ENCODE measurements at places on chromosomes 7 and 10.

GRCh38 chr10:8416192-8416701, 361.8 kb downstream of the GATA3 start:
- peak; percentile 39 for DNase-seq

DNA sequence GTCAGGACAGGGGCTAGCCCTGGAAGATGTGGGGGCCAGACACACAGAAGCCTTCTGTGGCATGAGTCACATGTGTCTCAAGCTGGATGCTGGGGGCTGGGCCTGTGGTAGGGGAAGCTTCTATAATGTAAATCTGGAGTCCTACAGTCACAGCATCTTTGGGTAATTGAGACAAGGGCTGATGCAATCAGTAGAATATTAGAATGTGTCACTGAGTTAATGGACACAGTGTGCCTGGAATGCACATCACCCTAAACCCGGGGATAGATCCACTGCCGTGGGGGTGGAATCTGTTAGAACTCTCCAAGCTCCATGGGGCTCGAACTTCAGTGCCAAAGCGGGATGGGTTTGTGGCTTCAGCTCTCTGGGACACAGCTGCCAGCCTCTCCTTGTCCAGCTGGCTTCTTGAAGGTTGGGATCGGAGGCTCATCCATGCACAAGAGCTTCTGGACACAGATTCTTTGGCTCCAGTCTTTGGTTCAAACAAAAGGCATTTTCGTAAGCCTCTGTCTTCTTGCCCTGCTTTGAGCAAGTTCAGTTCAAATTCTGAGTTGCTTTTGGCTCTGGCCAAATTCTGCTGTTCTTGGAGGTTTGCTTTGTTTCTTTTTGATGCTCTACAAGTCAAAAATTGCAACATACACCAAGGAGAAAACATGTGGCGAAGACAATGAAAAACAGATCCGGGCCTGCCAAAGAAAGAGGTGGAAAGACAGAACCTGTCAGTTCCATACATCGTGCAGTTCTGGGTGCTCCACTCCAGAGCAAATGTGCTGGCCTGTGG, 194.8 kb upstream of the ZNF32 start:
- no peak for DNase-seq

DNA sequence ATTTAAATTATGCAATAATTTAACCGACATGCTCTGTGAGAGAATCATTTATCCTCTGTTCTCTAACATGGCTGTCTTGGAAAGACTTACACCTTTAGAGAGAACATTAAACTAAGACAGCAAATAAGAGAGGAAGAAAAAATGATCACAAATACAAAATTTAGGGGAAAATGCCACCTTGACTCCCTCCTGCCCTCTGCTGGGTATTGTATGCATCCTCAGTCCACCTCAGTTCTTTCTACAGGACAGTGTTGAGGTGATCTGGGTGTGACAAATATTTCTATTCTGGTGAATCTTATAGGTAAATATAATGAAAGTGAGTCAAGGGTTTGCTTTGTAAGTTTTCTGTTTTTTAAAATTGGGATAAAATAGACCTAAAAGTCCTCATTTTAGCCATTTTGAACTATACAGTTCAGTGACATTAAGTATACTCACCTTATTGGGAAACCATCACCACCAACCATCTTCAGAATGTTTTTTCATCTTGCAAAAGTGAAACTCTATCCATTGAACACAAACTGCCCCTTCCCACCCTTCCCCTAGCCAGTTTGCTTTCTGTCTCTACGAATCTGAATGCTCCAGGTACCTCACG, 61.5 kb upstream of the ELMO1 start:
- no peak for DNase-seq

- no peak for DNase-seq
Observed at GRCh38 chr7:91416155-91416865, 152.1 kb downstream of the FZD1 start.

- no peak for DNase-seq
Observed at GRCh38 chr10:58174831-58175230, 92.9 kb downstream of the IPMK start.

DNA sequence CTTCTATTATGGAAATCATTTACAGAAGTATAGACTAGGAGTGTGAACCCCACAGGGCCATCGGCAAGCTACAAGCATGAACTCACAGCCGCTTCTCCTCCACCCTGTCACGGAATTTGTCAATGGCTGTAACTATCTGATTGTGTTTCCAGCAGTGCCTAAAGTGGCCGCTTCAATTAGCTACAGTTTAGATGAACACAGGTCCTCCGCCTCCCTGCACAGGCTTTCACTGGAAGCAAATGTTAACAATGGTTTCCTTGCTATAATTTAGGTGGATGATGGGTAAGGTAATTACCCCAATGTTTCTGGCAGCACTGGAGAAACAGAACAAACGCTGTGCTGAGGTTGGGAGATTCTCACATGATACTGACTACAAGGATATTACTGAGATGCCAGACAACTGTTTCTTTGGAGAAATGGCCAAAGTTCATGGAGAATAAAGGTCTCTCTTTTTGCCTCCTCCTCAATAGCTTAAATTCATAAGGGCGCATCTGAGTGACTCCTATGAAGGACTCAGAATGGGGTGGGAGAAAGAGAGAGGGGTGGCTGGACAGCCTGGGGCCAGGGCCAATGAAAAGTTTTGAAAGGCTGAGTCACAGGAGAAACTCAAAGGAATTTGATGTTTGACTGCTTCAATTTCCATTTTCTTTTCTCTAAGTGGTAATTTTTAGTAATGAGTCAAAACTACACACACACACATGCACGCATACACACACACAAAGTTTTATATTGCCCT, 78.9 kb downstream of the SVIL start:
- DNase-seq: no peak

DNA sequence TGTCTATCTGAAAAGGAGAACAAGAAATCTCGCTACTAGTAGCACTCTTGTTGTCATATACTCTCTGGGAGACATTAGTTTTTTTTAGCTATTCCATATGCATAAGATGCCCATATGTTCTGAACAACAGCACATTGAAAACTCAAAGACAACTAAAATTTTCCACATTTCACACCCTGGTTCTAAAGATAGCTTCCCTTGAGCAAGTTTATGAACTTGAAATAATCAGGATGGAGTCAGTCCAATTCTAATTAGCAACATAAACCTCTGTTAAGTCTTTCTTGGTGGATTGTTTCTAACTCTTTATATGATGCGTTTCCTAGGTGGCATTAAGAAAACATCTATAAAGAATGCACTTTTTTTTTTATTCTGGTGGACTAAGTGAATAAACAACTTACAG, 1095.3 kb downstream of the GRM8 start:
- no peak for DNase-seq

GRCh38 chr10:101967713-101968112, 88.3 kb downstream of the ARMH3 start:
- DNase-seq: no peak

GRCh38 chr7:54898659-54899340, 120.0 kb upstream of the EGFR start:
- no peak for DNase-seq

DNA sequence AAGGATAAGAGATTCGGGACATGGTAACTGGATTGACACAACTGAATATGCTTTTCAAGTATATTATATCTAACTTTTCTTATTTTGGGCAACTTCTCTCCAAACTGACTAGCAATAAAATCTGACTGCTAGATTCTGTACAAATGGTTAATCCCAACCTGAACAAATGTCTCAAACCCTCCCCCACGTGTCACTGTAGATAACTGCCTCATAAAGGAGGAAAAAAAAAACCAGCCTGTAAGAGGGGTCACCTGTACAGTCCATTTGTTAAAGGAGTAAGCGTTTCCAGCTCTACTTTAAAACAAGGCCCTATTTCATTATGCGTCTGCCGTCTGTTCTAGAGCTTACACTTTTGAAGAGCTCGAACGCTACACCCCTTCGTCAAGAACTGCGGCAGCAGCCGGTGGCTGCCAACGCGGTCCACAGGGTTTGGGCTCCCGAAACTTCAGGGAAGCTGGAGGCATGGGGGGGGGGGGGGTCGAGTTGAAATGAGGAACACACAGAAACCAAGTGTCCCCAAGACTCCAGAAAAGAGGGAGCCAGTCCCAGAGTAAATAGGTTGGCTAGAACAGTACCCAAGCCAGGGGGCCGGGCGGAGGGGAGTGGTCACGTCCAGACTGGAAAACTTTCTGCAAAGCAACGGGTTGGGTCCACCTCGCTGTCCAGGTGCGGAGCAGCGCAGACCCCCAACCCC, 492 bp downstream of the COG5 start:
- no peak for DNase-seq

DNA sequence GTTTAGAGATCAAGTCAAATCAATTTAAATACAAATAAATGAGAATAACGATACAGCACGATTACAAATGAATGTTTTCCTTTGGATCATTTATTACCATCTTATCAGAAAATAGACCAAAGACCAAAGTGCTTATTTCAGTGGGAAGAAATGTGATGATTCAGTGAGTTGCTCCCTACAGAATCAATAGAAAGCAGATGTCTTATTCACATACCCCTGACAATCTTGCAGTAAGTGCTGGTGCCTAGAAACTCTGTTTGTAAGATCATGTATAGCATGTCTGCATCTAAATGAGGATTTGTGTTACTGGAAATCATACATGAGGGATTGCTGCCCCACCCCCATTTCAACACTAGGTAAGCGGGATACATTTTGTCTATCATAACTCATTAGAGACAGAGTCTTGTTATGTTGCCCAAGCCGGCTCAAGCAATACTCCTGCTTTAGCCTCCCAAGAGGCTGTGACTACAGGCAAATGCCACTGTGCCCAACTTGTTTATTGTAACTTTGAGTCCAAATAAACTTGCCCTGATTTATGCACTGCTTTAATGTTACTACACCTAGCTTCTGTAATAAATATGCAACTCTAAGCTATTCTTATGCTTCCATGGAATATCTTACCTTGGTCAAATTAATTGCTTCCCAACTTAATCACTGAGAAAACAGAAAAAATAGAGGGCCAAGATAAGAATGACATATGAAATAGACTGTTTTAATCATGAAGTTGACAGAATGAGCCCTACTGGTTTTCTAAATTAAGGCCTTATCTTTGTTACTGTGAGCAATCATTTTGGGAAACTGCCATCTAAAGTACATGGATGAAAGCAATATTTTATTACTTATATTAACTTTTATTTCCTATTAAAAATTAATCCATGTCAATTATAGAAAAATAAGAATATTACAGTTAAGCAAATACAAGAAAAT, 82.5 kb downstream of the AHR start:
- DNase-seq: no peak

- DNase-seq: no peak
Observed at GRCh38 chr10:117924820-117925219, 121.9 kb downstream of the RAB11FIP2 start.

- no peak for DNase-seq
Observed at GRCh38 chr10:32384171-32384570, 37.2 kb upstream of the EPC1 start.

DNA sequence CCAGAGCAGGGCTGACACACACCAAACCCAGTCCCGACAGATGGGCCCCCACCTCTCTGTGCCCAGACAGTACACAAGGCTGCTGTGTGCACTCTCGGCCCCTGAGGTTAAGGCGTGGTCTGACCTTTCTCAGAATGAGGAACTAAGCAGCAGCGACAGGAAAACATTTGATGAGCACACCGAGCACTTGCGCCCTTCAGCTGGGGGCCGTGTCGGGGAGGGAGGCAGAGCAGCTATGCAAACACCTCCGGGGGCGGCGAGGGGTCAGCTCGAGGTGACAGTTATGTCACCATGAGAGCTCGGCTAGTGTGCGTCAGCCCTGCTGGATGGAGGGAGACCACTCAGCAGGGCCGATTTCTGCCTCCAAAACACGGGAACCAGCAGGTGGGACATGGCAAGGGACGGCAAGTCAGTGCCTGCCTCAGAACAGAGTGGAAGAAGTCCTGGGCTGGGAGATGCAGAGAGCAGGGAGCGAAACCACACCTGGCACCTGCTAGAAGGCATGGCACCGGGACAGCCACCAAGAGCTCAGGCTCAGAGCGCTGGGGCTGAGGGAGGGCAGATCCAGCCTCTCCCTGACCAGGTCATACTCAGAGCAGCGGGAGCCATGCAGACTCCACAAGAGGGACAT, 57.4 kb downstream of the CHST15 start:
- peak; percentile 15 for DNase-seq

- DNase-seq: no peak
Observed at GRCh38 chr7:55622241-55622640, 49.9 kb upstream of the VOPP1 start.

DNA sequence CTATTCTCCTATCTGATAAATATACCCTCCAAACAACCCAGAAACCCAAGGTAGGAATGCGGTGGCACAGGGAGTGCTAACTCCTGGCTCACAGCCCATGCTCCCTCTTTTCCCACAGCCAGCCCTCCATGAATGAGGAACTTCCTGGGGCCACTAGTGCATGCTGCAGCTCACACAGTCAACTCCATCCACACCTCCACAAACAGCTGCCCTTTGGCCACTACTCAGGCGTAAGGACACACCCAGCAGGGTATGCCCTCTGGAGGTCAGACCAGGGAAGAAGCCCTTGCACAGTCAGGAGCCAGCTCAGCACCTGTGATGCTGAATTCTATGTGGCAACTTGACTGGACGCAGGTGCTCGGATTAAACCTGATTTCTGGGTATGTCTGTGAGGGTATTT, 85.2 kb upstream of the PIK3CG start:
- no peak for DNase-seq

DNA sequence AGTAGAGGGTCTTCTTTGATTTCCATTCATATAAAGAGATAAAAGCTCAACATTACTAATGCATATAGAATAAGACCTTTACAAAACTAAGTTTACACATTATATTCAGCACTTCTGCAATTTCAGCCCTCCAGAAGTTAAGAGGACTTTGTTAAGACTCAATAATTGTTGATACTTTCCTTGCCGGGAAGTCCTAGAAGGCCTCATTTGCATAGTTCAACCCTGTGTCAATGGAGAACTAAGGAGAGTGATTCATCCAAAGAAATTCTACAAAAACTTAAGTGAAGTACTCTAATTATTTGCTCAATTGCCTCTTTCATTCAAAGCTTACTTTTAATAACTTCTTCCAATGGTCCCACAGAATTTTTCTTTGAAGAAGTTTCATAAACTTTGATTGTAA, 1060.3 kb upstream of the CELF2 start:
- no peak for DNase-seq

DNA sequence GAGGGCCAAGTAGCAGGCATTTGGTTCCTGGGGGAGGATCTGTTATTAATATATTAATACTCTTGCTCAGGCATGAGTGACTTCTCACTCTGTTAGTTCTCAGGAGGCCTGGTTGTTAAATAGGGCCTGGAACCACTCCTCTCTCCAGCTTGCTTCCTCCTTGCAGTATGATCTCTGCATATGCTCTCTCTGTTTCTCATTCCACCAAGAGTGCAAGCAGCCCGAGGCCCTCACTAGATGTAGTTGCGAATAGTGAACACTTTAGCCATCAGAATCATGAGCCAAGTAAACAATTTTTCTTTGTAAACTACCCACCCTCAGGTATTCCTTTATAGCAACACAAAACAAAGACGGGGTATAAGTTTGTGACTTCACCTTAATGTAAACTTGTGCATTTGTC, 784.3 kb downstream of the DNAJB9 start:
- DNase-seq: no peak

GRCh38 chr7:153070141-153070540, 310.6 kb downstream of the ACTR3B start:
- DNase-seq: no peak
